HuH-7 (cell line): ENCODE measurements at places on chromosomes 11 and 22.
A peak's percentile ranks its signal among the peaks of the same experiment; 100 is the strongest.

DNA sequence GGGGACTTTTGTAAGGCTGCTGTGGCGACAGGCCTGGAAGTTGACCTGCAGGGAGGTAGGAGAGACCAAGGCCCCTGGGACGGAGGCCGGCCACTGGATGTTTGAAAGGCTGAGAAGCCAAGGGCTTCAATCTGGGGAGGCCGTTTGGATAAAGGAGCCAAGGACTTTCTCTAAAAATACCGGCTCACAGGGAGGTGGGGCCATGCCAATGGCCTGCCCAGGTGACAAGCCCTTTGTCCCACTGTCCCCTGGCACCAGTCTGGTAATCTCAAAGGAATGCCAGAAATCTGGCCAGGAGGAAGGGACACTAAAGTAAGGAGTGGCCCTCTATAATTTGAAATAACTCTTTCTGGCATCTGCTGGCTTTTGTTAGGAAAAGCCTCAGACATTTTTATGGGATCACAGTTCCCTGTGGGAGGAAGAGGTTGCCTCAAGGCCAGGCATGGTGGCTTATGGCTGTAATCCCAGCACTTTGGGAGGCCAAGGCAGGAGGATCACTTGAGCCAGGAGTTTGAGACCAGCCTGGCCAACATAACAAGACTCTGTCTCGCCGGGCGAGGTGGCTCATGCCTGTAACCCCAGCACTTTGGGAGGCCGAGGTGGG is 1.9 kb upstream of the CHKA start:
- DNase-seq = peak; percentile 49

DNA sequence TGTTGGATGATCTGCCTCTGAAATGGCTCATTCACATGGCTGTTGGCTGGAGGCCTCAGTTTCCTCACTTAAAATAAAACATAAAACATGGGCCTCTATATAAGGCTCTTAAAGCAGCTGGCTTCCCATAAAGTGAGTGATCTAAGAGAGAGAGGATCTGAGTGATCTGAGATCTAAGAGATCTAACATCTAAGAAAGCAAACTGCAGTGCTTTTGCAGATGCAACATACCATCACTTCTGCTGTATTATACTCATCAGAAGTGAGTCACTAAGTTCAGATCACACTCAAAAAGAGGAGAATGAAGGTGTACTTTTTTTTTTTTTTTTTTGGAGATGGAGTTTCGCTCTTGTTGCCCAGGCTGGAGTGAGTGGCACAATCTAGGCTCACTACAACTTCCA is 18.1 kb upstream of the HSPA8 start:
- DNase-seq = no peak

DNA sequence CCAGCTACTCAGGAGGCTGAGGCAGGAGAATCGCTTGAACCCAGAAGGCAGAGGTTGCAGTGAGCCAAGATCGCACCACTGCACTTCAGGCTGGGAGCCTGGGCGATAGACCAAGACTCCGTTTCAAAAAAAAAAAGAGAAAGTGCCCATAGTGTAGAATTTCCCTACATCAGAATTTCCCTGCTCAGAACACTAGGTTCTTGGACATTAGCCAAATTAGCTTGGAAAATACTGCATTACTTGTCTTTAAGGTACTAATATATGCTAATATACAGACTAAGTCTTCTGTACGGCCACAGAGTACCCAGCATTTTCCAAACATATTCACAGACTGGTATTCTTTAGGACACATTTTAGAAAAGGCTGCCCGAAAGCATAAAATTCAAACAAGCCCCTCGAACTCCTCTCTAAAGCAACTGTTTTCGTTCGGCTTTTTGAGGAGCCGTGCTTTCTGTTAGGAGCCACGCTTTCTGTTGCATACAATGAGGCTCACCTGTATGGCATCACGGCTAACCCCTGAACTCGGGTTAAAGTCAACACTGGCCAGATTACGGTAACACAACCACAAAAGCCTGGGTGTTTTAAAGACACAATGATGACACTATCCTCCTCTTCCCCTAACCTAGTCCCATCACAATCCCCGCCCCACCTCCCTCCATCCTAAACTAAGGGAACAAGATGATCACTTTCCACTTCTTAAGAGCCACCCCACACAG is 18.4 kb downstream of the TNKS1BP1 start:
- no peak for DNase-seq

GRCh38 chr22:40976866-40977700 is 25.9 kb downstream of the RBX1 start:
- DNase-seq = no peak

DNA sequence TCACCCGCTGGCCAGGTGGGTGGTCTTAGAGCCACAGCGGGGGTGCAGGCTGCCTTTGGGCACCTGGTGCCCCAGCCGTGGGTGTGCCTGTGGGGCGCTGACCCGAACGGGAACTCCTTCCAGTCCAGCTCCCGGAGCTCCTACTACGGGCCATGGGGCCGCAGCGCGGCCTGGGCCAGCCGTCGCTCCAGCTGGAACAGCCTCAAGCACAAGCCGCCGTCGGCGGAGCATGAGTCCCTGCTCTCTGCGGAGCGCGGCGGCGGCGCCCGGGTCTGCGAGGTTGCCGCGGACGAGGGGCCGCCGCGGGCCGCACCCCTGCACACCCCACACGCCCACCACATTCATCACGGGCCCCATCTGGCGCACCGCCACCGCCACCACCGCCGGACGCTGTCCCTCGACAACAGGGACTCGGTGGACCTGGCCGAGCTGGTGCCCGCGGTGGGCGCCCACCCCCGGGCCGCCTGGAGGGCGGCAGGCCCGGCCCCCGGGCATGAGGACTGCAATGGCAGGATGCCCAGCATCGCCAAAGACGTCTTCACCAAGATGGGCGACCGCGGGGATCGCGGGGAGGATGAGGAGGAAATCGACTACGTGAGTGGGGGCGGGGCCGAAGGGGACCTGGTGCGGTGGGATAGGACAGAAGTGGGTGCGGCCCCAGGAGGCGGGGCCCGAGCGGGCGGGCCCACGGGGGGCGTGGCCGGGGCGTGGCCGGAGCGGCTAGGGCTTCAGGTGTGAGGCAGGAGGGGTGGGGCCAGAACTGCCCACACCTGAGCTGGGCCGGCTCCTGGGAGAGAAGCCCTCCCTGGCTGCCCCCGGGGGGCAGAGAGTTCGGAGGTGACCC is 91.5 kb downstream of the CACNA1I start:
- no peak for DNase-seq

- no peak for DNase-seq
Measured at GRCh38 chr11:44263738-44264437, 46.1 kb downstream of the ALX4 start.

DNA sequence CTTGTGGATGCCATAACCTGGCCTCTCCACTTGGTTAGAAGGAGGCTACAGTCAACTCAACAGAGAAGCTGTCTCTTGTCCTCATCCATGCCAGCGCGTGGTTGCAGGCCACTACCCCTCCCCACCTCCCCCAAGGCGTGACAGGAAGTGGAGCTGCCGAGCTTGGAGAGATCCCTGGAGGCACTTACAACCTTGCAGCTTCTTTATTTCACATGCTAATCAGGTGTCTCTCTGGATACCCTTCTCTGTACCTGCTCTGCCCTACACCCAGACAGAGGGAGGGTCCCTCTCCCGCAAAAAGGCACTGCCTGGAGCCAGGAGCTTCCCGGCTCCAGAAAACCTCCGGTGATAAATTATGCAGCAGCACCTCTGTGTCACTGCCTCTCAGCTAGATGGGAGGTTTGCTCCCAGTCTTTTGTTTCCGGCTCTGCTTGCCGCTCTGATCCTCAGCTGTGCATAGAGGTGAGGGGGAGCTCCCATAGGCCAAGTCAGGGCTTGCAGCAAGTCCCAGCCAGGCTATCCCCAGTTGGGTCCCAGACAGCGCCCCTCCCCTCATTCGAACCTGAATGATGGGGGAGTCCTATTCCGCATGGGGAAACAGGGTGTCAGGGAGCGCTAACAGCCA is 5.7 kb downstream of the LRP4 start:
- no peak for DNase-seq
